ENCODE measurements at places on chromosomes 7 and 10.

GRCh38 chr7:150964593-150965111 lies 13.5 kb downstream of the KCNH2 start:
- no peak for DNase-seq

GRCh38 chr7:18400726-18401125 lies 94.8 kb upstream of the HDAC9 start:
- no peak for DNase-seq

DNA sequence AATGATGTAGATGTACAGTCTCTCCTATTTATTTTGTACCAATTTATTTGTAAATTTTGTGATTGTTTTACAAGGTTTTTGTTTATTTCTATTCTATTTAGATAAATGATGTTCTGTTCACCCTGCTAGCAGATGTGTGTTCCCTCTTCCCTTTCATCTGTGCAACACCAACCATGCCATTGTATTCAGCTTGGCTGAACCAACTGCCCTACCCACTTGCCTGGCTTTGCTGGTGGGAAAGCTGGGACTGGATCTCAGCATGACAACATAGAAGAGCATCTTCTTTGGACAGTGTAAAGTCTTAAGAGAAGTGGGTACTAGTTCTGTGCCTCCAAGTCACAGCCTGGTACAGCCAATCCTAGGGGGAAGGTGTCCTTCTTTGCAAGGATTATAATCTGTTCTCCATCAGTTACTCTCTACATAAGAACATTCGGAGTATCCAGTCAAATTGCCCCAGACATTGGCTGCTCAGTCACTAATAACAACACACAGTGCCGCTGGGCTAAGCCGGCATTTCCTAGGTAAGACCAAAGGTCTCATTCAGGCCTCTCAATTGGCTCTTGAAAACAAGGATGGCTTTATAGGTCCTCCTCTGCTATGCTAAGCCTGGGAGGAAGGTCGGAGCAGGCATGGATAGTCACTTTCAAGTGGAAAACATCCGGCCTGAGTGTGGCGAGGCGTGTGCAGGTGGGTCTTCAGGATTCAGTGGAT lies 109.7 kb downstream of the NT5C2 start:
- DNase-seq, result no peak

GRCh38 chr10:7533657-7534479 lies 123.0 kb upstream of the SFMBT2 start:
- DNase-seq, result no peak

- DNase-seq, result no peak
Measured at GRCh38 chr7:92343714-92344113, 97.9 kb downstream of the ANKIB1 start.

DNA sequence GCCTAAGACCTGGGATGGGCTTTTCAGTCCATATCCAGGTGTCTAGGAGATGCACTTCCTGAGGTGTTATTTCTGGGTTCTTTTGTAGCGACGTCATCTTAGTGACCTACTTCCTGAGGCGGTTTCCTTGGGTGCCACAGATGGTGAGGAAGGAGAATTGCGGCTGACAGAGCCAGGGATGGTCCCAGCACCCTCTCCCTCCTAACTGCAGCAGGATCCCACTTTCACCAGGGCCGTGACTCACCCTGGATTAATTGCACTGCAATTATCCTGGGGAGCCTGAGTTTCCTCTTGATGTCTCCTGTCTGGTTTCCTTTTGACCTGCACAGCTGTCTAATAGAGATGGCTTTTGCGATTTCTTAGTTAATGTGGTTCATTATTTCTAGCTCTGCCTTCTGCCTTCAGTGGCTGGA lies 271.7 kb downstream of the TCF7L2 start:
- DNase-seq, result no peak

DNA sequence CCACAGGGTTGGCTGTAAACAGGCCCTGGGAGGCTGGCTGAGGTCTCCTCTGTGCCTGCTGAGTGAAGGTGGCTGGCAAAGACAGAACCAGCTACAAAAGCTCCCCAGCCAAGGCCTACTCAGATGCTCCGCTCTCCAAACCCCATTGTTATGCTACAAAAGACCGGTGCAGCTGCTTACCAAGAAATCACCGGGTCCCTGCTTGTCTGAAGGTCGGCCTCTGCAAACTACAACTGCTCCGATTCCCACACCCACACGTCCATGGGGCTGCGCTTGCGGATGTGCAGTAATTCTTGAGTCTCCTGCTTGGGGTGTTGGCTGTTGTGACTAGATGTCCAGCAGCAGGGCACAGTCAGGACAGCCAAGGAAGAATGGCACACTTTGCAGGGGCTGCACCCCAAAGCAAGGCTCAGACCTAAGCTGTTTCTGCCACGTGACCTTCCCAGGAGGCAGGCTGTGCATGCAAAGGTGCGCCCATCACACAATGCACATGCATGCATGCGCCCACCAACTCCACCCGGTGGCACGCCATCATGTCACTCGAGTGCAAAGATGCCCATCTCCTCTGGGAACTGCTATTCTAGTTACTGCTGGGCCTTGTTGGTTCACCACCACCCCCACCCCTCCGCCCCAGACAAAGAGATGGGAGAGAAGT lies 97.8 kb downstream of the OAT start:
- no peak for DNase-seq

DNA sequence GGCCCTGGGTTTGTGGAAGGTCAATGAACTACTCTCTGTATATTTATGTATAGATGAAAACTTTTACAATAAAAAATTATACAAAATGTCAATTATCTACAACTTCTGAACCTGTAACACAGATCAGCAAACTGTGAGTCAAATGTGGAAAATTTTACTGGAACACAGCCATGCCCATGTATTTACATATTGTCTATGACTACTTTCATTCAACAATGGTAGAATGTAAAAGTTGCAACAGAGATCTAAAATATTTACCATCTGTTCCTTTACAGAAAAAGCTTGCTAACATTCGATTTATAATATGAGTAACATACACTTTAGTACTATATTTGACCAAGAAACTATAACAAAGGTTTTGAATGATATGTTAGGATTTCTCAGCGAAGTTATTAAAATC lies 481.6 kb downstream of the PARD3 start:
- no peak for DNase-seq

DNA sequence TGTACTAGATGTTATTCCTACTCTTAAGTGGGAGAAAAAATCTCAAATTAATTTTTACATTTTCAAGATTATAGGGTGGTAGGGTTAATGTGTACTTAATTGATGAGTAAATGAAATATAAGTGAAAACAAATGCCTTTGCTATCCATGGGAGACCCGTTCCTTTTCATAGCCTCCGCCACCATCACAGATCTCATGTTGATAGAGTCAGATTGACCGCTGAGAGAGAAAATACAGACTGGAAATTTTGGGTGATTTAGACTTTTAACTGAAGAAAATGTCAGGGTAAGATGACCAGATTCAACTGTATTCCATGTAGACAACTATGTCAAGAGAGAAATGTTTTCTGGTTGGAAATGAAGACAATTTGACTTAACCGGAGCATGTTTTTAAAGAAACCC lies 446.2 kb downstream of the AUTS2 start:
- no peak for DNase-seq

DNA sequence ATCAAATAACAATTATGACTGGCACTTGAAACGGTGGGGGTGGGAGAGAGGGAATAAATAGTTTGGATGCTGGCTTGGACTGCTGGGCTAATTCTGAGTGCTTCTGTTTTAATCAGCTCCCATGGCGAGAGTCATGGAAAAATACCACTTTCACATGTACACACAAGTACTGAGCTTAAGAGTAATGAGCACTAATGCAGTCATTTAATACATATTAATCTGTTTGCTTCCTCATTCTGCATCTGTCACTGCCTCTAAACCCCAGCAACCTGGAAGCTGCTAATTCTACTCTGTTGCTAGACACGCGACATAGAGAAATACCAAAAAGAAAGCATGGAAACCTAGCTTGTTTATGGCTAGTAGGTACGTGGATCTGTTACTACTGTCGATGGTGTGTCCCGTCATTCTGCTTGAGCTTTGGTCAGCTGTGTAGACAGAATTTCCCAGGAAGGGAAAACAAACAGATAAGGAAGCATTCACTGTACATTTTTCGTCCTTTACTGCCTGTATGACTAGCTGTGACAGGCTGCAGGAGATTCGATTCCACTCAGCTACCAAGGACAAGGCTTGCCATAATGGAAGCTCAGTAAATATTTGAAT lies 238.8 kb downstream of the BAMBI start:
- DNase-seq, result no peak

DNA sequence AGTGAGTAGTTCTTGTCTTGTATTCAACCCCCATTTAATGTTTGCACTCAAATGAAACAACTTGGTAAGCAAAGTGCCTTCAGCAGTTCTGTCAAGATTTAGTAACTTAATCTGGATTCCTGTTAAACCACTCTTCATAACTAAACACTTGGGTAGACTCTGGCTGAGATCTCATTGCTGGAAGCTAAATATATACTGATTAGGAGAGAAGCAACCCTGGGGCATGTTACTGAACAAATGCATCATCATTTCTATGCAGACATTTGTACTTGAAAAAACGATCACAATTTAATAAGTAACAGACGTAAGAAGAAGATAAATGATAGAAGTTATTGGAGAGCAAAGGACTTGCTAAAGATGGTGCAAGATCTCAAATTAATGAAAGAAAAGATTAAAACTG lies 308.4 kb upstream of the POM121L12 start:
- no peak for DNase-seq

GRCh38 chr7:129240119-129240820 lies 15.4 kb downstream of the AHCYL2 start:
- no peak for DNase-seq

GRCh38 chr7:21463524-21463923 lies 35.6 kb downstream of the SP4 start:
- no peak for DNase-seq

DNA sequence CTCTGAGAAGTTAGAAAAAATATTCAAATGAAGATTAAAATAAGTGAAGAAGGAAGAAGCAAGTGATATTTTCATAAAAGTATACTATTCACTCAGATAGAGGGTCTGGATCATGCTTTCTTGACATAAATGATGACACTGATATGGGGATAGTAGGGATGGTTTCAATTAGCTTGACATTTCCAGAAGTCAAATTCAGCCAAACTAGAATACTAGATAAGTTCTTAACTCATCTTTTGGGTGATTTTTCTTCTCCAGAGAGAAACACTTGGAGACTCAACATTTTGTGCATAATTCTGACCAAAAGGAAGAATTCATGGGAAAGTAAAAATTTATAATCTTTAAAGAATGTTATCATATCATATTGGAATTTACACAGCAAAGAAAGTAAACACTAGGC lies 152.0 kb upstream of the LRGUK start:
- no peak for DNase-seq

GRCh38 chr7:44787762-44788161 lies 8.7 kb upstream of the PPIA start:
- no peak for DNase-seq

DNA sequence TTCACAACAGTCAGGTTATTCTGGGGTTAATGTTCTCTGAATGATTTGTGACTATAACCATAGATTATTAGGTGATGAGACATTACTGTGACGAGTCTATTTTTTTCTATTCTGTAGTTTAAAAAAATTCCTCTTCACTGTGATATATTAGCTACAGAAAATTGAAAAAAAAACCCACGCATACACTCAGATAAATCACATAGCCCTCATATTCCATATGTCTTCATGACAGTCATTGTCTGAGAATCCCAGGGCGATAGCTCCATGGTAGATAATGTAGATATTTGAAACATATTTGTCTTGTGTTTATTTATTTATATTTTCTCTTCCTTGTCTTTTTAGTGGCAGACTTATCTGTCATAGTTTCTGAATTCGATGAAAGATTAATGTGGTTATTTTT lies 110.0 kb downstream of the CAMK1D start:
- no peak for DNase-seq

DNA sequence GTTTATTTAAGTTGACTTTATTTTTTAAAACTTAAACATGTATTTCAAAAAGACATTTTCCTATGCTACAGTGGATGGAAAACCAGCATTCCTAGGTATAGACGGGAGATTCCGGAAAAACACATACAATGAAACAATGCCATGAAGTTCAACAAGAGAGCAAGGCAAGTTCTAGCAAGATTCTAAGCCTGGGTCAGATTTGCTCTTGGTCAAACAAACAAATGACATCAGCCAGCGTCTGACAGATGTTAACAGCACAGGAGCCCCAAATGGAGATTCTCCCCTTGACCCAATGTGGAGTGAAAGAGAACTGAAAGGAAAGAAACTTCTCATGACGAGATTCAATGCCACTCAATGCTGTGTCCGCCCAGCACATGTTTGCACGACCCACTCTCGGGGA lies 149.9 kb downstream of the NEURL1 start:
- DNase-seq, result no peak

All from stimulated activated CD4-positive, alpha-beta T cell treated with anti-CD3 and anti-CD28 coated beads, TNF-alpha, amount 100 ng/mL, for 1 hour (primary cell).